ENCODE measurements at places on chromosomes 12 and 14.

DNA sequence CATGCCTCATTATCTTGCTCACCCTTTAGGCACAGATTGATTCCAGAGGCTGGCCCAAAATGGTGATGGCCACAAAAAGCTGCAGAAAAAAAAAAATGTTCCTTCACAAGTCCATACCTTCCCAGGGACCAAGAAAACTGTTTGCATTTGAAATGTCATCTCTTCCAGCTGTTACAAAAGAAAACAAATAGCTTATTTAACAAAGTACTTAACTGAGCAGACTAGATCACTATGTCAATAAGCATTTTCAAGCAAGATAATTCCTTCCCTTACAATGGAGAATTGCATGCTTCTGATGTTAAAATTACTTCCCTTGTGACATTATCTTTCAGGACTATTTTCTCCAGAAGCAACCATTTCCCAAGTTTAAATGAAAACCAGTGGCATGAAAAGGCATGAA lies 377.9 kb upstream of the KITLG start:
- peak; percentile 53 for DNase-seq

- DNase-seq = no peak
These were observed 6.3 kb downstream of the GPHN start for GRCh38 chr14:66514213-66514612.

GRCh38 chr14:73789989-73790581 lies 61.5 kb upstream of the PTGR2 start:
- DNase-seq = no peak

DNA sequence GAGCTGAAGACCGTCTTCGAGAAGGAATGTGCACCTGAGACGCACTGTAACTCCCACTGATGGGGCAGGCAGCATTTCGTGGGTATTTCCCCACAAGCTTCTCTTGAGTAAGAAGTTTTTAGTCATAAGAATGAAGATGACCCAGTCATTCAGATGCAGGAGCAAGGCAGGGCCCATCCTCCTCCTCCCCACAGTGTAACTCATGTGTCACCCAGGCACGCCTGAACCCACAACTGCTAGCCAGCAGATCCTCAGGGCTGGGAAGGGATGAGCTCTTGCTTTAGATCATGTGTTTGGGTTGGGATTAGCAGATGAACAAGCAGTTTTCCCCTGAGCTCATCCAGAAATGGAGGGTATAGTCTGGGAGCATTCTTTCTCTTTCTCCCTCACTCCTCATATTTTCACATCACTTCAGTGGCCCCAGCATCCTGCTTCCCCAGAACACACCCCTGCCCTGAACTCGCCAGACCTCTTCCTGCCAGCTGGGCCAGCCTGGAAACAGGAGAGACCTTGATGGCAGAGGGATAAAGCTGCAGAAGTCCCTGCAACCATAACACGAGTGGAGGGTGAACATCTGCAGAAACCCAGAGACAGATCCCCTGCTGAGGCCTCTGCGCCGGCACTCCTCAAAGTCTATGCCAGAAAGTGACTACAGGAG lies 73.3 kb downstream of the B4GALNT3 start:
- no peak for DNase-seq

GRCh38 chr12:54689034-54689372 lies 40.8 kb upstream of the DCD start:
- peak; percentile 16 for DNase-seq

Data from NCI-H2227 treated with DMSO at 0.1 percent for 48 hours (cell line).